ENCODE measurements at places on chromosomes 16 and 17.

DNA sequence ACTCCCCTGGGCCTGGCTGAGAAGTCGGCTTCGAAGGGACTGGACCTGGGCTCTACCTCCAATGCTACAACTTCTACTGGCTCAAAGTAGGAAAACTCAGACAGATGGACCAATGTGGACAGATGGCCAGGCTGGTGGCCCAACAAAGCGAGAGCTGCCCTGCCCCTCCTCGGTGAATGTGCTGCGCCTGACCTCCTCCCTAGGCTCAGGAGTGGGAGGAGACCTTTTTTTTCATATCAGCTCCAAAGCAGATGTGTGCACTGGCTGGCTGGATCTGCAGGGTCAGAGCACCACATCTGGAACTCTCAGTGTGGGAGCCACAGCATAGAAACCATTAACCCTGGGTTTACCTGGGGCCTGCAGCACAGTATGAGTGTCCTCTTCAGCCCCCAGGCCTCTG is 20.8 kb downstream of the ATP6V0D1 start:
- no peak for DNase-seq

DNA sequence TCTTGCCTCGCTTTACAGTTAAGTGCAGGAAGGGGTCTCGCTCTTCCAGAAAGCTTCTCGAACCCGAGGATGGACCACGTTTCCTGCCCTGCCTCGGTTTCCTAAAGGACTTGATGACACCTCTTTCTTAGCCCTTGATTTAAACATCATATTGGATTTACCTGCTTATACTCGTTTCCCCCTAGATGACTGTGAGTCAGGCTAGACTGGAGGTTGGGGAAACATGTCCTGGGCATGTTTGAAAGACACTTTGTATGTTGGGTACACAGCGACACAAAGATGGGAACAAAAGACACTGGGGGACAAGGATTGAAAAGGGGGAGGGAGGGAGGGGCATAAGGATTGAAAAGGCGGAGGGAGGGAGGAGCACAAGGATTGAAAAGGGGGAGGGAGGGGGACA is 30.0 kb downstream of the SDK2 start:
- no peak for DNase-seq

DNA sequence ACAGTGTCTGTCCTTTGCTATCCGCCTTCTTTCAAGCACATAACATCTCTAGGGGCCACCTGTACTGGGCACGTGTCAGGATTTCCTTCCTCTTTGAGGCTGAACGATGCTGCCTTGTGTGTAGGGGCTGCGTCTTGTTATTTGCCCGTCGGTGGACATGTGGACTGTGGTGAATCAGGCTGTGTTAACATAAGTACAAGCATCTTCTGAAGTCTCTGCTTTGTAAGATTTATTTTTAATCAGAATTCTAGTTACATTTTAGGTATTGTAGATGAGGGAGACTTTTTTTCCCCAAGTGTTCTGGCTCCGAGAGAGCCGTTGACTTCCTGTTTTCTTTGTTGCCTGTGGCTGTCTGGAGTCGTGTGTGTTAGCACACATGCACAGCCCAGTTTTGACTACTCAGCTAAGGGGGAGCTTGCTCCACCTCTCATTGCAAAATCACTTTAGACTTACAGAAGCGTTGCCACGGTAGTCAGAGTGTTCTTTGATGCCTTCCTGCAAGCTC is 26.1 kb downstream of the SPG7 start:
- DNase-seq: no peak

DNA sequence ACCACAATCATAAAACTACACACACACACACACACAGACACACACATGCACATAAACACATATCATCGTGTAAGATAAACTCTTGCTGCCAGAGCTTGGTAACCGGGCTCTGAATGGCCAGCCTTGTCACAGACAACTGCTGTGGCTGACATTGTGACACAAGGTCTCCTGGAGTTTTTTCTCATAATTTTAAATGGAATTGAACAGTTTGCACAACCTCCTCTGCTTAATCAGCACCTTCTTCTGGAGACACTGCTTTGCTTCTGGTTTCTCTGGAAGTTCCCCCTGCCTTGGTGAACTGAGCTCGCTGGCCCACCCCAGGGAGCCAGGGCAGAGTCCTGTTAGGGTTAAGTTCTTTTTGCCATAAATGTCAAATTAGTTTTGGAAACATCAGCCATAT is 115.4 kb downstream of the UTP18 start:
- no peak for DNase-seq

GRCh38 chr16:65012357-65012756 is 109.5 kb downstream of the CDH11 start:
- no peak for DNase-seq

DNA sequence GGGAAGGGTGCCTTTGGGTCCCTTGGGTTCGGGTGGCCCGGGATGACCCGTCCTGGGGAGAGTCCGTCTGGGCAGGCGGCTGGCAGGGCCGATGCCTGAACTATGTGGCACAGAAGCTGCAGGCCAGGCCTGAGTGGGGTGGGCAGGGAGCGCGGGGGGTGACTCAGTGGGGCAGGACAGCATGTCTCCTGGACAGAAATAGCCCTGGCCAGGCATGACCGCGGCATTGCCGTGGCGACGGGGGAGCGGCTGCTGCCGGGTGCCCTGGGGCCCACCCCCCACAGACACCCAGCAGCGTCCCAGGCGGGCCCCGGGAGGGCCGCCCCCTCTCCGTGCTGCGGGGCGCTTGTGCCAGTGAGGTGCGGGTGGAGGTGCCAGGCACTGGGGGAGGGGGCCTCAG is 1.8 kb upstream of the C1QTNF8 start:
- no peak for DNase-seq

DNA sequence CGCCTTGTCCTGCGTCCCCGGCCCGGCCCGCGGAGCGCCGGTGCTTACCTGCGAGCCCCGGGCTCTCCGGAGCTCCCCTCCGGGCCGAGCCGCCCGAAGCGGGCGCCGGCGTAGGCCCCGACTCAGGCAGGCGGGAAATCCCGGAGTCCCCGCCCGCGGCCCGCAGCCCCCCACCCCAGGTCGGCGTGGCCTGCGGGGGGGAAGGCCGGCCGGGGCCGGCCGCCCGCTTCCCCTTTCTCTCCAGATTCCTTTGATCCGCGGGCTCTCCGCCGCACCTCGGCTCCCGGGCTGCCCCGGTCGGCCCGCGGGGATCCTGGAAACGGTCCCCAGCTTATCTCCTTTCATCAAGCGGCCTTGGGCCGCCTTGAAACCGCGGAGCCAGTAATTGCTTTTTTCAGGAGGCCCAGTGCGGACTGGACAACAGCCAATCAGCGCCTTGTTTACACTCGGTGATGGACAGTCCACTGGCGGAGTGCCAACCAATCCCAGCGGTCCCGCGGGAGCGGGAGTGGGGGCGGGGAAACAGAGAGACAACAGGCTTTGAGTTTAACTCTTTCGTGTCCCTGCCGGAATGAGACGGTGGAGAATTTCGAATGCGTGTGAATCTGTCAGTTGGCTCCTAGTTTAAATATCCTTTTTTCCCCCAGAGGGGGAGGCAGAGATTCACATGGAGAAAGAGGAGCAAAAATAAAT is 1.4 kb upstream of the BAHCC1 start:
- DNase-seq: no peak

- no peak for DNase-seq
Measured at GRCh38 chr17:50406578-50406977, 9.3 kb upstream of the LRRC59 start.

GRCh38 chr16:21167360-21167759 is 8.9 kb downstream of the LDAF1 start:
- DNase-seq: no peak

- no peak for DNase-seq
Measured at GRCh38 chr17:17739388-17740066, 58.3 kb downstream of the RAI1 start.

DNA sequence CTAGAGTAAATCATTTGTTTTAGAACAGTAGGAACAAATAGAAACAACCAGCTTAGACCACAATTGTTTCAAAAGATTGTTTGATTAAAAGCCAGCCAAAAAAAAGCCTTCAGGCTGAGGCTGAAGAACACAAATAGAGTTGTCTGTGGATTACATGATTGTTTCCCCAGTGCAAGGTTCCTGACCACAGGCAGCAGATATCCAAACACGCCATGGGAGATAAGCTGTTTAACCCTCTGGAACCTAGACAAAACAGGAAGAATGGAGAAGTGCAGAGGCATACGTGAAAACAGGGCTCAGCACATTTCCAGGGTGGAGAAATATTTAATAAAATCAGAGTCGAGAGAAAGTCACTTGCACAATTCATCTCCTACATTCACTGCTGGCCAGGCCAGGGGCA is 21.0 kb downstream of the ATPAF2 start:
- DNase-seq: no peak

DNA sequence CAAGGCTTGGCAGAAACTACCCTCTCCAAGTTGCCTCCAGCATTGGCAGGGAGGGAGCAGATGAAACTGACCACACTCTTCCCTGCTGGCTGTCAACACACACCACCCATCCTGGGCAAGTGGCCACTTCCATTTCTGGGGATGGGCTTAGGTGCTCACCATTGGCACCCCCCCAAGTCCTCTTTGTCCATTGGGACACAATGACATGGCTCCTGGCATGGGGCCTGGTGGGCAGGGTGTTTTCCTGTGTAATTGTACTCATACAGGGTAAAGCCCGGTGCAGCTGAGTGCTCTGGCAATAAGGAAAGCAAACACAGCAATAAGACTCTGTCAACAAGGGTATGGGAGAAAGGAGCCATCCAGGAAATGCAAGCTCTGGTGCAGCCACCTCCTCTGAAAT is 22.6 kb downstream of the SCNN1B start:
- DNase-seq: no peak

GRCh38 chr17:12068946-12069345 is 48.3 kb downstream of the MAP2K4 start:
- DNase-seq: no peak

DNA sequence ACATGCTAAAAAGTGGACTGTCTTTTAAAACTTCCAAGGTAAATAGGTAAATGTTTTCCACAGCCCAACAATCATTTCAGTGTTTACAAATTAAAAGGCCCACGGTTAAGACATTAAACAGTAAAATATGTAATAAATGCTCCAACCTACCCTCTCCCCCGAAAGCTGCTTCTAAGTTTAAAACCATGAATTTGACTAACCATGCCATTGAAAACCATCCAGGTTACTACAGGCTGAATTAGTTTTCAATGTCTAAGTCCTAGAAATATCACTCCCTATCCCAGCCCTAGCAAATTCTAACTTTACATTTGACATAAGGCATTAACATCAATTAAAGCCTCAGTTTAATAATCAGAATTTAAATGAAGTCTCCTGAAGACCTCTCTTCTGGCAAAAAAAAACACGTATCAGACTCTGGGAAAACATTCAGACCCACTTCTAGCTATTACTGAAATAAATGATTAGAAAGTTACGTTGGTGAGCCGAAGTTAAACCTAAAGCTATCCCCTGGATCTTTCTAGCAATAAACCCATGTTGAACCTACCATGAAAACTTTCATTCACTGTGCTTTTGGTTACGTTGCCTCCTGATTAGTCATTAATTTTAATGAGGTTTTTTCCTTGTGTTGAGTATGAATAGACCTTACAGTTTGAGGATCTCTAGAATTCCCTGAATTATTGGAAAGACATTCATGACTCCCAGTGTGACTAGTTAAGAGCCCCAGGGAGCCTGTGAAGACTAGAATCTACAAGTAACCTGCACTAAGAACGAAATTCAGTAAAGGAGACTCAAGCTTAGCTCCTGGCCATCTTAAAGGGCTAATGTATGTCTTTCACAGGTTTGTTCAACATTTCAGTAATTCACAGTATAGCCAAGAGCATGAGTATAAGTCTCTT is 1.7 kb upstream of the POLG2 start:
- DNase-seq: no peak

GRCh38 chr16:21161211-21161610 is 2.7 kb downstream of the LDAF1 start:
- no peak for DNase-seq

GRCh38 chr17:39697961-39698360 is 1.9 kb upstream of the ERBB2 start:
- DNase-seq: no peak

- no peak for DNase-seq
Measured at GRCh38 chr17:20063665-20064648, 54.8 kb downstream of the SPECC1 start.

GRCh38 chr17:36920032-36921005 is 17.0 kb upstream of the LHX1 start:
- DNase-seq: no peak

DNA sequence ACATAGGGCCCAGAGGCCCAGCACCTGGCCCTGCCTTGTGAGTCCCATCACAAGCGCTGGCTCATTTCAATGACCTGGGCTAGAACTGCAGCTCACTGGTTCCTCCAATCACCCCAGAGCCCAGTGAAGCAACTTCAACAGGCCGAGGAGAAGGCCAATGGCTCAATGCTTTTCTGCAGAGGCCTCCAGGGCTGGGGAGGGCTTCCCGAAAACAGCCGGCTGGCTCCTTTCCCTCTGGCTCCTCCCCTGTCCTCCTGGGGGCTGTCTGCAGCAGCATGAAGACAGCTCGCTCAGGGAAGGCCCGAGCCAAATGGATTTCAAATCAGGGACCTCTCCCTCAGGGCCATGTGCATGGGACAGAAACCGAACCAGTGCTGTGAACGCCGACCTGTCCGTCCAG is 121.6 kb downstream of the ZNF423 start:
- DNase-seq: no peak

GRCh38 chr16:16182918-16183317 is 40.4 kb downstream of the ABCC6 start:
- no peak for DNase-seq

GRCh38 chr17:44350733-44351226 is 5.7 kb downstream of the GRN start:
- peak; percentile 44 for DNase-seq

- DNase-seq: no peak
Measured at GRCh38 chr16:70331588-70332358, 14.9 kb upstream of the DDX19A start.

- no peak for DNase-seq
Measured at GRCh38 chr17:29642171-29642611, 19.5 kb upstream of the CORO6 start.

DNA sequence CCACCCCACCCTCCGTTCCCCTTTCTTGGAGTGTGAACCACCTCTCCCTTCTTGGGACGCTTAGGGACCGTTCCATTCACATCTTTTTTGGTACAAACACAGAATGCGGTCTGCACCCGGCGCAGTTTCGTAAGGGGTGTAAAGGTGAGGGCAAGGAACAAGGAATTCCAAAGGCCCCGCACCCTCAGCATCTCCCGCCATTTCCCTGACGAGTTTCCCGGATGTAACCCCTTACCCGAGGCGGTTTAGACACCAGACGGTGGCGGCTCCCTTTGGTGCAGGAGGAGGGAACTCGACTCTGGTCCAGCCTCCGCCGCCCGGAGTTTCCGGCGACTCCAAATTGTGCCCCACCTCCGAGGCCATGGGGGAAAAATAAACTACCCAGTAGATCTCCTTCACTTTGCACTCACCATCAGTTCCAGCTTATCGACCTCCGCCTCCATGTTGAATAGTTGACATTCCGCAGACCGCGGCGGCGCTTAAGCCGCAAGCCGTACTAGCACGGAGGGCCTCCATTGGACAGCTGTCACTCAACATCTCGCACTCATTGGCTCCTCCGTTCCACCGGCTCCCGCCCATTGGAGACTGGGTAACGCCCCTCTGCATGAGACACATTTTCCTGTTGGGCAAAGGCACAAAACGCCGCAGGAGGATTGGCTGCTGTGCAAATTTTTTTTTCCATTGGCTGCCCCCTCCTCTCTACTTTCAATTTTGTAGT is at the start of gene SKA2:
Gene SKA2 (minus strand): TSS at position 466 of the 718 bp plus-strand sequence. CDS start 23 bp downstream, at position 443.
- peak; percentile 96 for DNase-seq

Measured in stimulated activated CD8-positive, alpha-beta memory T cell treated with anti-CD3 and anti-CD28 coated beads, Interleukin-15, amount 100 ng/mL, for 1 hour (primary cell).